Activated CD8-positive, alpha-beta memory T cell treated with anti-CD3 and anti-CD28 coated beads for 1 hour (primary cell): ENCODE measurements at places on chromosomes 11 and 22.

GRCh38 chr22:40567626-40568328 lies 68.7 kb downstream of the MRTFA start:
- no peak for DNase-seq

GRCh38 chr11:66479394-66480116 lies 679 bp upstream of the DPP3 start:
- DNase-seq: no peak

GRCh38 chr11:1102221-1102971 lies 27.7 kb downstream of the MUC2 start:
- DNase-seq: no peak

DNA sequence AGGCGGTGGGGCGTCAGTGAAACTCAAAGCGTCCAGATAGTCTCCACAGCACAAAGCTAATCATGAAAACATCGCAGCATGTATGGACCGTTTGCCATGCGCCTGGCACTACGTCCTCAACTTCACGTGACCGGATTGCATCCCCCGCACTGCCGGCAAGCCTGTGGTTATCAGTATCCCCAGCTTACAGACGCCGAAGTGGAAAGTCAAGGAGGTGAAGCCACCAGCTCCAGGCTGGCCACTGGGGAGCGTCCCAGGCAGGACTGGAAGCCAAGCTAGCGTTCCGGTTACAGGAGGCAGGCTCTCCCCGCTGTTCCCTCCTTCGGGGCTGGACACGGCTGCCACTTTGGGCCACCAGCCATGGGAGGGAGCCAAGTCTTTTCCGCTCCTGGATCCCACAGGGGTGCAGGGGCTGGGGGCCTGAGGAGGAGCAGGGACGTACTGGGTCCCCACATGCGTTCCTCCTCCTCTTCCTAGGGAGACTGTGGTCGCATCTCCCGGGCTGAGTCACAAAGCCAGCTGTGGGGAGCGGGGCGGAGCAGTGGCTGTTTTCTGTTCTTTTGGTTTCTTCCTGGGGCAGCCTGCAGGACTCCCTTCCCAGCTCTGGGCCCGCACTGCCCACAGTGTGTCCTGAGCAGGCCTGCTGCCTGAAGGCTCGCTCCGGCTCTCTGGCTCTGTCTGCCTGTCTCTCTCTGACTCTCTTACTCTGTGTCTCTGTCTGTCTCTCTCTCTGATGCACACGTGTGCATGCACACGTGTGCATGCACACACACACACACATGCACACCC lies 4.3 kb upstream of the OSBPL5 start:
- no peak for DNase-seq

DNA sequence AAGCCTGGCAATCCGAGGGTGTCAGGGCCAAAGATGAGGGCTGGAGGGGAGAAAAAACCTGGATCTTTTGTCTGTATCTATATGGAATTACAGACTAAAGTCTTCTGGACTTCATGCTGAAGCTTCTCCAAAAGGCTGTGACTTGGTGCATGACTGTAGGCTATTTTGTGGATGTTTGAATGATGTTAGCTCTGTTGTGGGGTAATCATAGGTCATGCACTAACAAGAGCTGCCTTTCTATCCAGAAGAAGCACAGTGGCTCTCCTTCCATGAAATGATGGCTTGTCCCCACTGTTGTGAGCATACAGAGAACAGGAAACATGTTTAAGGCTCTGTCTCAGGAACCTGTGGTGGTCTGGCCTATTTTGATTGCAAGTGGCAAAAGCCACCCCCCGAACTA lies 263.3 kb upstream of the PLET1 start:
- DNase-seq: no peak

DNA sequence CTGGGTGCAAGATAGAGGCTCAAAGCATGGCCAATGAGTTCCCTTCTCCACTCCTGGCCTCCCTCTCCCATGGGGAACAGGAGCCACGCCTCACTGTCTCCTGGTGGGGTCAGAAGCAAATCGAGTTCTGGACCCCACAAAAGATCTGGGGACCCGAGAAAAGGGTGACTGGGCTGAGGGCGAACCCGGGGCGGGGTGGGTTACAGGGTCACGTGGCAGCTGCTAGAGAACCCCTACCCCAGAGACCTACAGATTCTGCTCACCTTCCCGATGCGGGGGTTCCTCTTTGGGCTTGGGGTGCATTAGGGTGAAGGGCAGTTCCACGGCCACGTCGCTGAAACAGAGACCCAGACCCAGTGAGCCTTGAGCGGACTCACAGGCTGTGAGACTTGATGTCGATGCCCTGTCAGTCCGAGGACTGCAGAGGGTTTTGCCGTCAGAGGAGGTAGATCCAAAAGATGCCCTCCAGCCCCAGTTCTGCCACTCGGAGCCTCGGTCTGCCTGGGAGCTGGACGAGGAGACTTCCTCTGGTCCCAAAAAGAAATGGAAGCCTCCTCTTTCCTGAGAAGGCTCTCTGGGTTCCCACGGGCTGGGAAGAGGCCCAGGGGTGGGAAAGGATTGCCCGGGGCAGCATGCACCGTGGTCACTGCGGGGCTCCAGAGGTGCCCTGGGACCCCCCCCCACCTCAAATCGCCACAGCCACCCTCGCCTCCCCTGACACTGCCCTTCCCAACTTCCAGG lies 28.2 kb downstream of the TPBGL start:
- DNase-seq: no peak

GRCh38 chr11:96385187-96385586 lies 4.5 kb downstream of the CCDC82 start:
- no peak for DNase-seq

GRCh38 chr22:23380230-23380573 lies 199.9 kb downstream of the IGLL1 start:
- no peak for DNase-seq

DNA sequence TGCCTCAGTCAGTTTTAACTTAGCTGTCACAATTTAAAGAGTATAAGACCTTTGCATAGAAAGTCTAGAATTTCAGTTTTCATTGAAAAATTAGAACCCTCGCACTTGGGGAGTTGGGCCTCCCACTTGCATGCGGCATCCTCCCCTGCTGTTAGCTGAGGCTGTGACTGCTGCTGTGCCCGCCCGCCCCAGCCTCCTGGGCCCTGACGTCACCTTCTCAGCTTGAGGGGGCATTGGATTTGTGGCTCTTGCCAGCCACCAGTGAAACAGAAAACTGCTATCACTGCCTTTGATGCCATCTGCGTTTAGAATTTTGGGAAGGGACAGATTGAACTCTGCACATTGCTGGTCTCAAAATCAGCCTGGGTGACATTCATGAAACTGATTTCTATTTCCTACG lies 108.7 kb downstream of the CTTN start:
- DNase-seq: no peak

DNA sequence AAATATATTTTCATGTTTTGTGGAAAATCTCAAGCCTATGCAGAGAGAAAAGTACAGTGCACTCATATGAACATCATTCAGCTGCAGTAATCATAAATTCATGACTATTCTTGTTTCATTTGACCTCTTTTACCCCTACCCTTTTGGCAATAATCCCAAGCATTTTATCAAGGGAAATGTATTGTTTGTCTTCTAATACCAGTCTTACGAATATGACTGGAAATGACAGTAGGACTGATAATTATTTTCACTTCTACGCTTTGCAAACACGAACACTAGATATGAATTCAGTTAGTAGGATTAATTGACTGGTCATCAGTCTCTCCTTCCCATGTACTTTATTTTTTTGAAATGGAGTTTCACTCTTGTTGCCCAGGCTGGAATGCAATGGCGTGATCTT lies 90.3 kb downstream of the MTMR3 start:
- no peak for DNase-seq
